ENCODE measurements at places on chromosomes 13 and 19. TPM values are rescaled to one million over a fixed set of nuclear protein-coding genes. Genes with fewer than 3 reads are reported as not detected.
A peak's percentile ranks its signal among the peaks of the same experiment; 100 is the strongest.

DNA sequence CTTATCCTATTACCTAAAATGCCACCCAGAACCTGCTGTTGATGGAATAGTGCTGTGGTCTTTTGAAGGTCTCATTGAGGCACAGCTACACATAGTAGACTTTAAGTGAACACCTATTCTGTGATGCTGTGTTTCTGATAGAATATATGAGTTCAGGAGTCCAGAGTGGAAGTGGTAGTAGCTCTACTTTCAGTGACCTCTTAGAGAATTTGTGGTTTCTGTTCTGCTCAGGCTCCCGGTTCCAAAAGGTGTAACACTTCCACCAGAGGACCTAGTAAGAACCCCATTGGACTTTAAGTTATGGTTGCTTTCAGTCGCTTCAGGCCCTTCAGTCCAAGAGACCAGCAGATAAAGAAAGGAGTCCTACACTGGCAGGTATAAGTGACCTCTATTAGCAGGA lies 11.4 kb upstream of the MYCBP2 start:
- no peak for DNase-seq

DNA sequence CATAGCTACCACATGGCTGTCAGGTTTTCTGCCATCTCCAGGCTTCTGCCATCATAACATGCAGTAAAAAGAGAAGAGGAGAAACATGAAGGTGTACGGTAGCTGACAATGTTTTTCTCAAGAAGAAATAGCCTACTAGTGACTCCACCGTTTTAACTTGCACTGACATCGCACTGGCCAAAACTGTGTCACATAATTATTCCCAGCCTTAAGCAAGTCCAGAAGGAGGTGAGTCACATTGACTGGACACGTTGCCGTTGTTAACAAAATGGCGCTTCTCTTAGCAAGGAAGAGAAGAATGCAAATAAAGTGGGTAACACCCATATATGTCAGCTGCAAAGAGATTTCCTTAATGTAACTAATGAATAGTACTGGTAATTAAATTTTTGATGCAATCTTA lies 810.4 kb upstream of the SLC10A2 start:
- DNase-seq = no peak

DNA sequence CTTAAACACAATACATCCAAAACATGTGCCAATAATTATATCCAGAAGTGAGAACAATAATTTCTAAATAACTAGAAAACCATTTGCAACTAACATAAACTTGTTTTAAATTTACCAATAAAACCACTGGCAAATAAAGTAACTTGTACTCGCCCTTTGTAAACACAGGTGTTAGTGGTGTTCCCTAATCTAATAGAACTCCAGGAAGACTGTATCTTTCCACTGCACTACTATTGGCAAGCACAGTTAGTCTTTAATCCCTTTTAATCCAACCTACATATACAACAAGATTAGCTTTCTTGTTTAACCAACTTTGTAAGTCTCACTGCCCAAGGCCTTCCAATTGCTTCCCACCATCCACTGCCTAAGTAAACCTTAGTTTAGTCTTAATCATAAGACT lies 79.5 kb downstream of the PCDH9 start:
- DNase-seq = no peak

- no peak for DNase-seq
Measured at GRCh38 chr13:95536632-95537241, 15.8 kb upstream of the CLDN10 start.

DNA sequence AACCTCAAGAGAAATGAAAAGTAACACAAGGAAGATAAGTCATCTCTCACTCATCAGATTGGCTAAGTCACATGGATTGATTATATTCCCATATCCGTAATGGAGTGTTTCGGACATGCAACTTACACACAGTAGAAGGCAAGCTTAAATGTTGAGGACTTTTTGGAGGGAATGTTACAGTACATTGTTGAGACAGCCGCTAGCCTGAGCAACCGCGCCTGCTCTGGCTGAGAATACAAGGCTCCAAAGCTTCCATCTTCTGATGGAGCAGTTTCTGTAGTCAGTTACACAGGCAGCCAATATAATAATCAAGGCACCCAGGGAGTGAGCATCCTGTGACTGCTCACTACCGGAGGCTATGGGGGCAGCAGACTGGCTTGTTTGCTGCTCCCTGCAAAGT lies 1.0 kb upstream of the CRYL1 start:
- no peak for DNase-seq

GRCh38 chr13:35769812-35770211 lies 293.3 kb upstream of the MAB21L1 start:
- no peak for DNase-seq

GRCh38 chr13:111489301-111489700 lies 168.9 kb downstream of the TEX29 start:
- DNase-seq = peak; percentile 7

GRCh38 chr19:35993923-35994598 lies 927 bp upstream of the SDHAF1 start:
- peak; percentile 41 for DNase-seq

GRCh38 chr13:35349673-35350278 lies 126.7 kb downstream of the MAB21L1 start:
- no peak for DNase-seq

- no peak for DNase-seq
Measured at GRCh38 chr13:101209206-101209893, 207.0 kb downstream of the NALCN start.

GRCh38 chr19:567296-567900 lies 5.0 kb upstream of the BSG start:
- DNase-seq = no peak

DNA sequence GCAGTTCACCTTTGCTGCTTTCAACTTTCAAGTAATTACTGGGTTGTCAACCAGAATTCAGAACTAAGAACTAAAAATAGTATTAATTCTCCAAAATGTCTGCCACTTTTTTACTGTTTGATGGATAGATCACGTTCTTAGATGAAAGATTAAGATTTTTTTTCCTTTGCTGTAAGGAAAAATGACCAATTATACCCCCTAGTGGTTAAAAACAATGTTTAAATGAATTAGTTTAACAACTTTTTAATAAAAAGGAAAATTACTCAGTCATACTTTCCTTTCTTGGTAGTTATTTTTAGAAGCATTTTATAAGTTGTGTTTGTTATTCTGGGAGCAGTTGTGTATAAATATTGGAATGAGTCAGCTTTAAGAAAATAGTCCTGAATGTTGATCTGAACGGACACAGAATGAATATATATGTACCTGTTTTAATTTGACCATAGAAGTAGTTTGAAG lies 4.6 kb downstream of the TM9SF2 start:
- DNase-seq = no peak

DNA sequence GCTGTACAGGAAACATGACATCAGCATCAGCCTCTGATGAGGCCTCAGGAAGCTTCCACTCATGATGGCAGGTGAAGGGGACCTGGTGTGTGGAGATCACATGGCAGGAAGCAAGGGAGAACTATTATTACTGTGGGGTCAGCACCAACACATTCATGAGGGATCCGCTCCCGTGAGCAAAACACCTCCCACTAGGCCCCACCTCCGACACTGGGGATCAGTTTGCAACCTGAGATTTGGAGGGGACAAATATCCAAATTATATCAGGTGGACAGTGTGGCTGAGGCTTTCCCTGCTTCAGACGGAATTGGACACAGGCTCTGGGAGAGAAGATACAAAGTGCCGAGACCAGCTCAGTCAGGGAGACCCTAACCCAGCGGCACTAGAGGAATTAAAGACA lies 5.7 kb upstream of the ZNF792 start:
- DNase-seq = peak; percentile 5

GRCh38 chr13:67318398-67318797 lies 88.3 kb upstream of the PCDH9 start:
- DNase-seq = no peak

GRCh38 chr13:85509512-85509911 lies 289.7 kb downstream of the SLITRK6 start:
- no peak for DNase-seq

GRCh38 chr13:70985371-70985770 lies 877.1 kb upstream of the KLHL1 start:
- DNase-seq = no peak

DNA sequence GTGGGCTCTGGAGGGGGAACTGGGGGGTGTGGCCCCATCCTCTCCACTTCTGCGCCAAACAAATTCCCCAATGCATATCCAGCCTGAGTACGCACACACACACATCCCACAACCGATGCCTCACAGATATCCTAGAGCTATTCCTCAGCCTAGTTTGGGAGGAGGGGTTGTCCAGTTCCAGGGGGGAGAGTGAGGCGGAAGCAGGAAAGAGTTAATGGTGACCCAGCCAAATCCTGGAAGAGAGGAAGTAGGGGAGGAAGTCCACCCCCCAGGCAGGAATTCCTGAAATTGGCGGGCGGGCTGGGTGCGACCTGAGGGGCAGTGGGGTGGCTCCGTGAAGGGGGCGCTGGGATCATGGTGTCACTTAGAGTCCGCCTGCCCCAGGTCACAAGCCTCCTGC lies 897 bp downstream of the GPR4 start:
- no peak for DNase-seq

- DNase-seq = no peak
Measured at GRCh38 chr13:46296115-46296822, 84.5 kb downstream of the LRRC63 start.

- DNase-seq = no peak
Measured at GRCh38 chr13:45149964-45150363, 29.7 kb downstream of the GTF2F2 start.

- peak; percentile 16 for DNase-seq
Measured at GRCh38 chr19:20664901-20665781, 3.8 kb upstream of the ZNF626 start.

- DNase-seq = no peak
Measured at GRCh38 chr13:60794751-60795150, 397.7 kb downstream of the TDRD3 start.

DNA sequence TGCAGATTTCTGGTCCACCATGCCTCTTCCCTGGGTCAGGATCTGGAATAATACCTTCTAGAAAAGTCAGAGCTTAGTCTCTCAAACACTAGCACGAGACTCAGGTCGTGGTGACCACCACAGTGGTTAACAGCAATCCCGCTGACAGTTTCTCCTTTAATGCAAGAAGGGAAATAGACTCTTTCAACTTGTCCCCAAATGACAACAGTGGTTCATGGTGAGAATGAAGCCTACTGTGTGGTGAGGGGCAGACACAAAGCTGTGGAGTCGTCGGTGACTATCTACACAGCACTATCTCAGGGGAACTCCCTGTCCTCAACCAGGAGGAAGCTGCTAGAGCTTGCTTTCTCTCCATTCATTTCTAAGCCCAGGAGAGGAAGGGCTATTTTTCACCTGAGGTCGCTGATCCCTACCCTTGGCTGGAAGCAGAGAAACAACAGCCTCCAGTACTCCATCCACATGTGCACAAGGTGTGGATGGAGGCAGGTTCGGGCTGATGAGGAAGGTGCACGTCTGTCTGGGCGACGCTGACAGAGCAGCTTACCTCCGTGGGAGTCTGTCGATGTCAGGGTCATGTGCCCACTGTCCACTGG lies 72.4 kb downstream of the STK24 start:
- no peak for DNase-seq

- DNase-seq = no peak
Measured at GRCh38 chr13:28825379-28825778, 5.2 kb downstream of the MTUS2 start.

DNA sequence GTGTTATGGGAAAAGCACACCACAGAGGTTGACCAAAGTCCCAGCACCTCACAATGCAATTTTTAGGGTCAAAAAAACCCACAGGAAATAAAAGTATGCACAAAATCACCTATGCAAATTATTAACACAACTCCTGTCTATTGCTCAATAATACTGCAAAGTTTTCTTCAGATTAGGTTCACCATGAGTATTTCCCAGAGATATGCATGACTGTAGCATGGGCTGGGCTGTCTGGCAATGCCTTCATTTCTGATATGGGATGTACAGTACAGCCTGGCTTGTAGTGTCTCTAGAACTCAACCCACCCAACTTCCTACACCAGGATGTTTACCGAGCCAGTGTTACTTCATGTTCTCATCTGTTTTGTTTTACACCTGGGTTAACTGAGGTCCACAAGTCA lies 698.7 kb upstream of the ARGLU1 start:
- DNase-seq = no peak

DNA sequence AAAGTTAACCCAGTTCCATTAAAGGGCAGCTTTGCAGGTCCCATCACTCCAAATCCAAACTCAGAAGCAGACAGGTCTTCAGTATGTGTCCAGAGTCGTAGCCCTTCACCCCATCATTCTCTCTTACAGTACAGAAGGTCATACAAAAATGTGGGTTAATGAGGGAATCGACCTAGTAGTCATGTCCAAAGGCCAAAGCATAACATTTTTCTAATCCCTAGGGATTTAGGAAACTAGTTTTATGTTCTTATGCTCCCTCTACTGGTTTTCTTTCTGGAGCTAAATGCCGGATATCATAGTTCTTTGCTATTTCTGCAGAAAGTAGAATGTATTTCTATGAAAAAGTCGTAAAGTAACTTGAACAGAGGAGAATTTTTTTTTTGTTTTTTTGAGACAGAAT lies 72.2 kb downstream of the DHRS12 start:
- DNase-seq = no peak

- peak; percentile 42 for DNase-seq
Measured at GRCh38 chr19:1407528-1408299, at the start of gene DAZAP1. TSS of gene DAZAP1 (plus strand) at chr19:1407586. CDS start at chr19:1407774, 188 bp downstream.

- DNase-seq = no peak
Measured at GRCh38 chr13:107376341-107377125, 808.6 kb upstream of the ARGLU1 start.

DNA sequence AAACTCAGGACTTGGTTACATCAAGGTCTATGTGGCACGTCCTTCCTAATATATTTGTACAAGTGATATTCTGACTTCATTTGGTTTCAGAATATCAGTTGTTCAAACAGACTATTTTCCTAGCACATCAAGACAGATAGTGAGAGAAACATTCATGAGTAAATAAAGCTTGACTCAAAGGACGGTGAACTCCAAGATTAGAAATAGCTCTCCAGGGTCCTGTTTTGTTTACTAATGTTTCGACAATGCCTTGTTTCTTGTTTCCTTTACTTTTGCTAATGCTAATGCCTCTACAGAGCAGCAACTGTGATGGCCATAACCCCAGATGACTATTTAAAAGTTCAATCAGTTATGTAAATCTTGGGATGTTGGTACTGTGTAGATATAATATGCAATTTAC lies 313.9 kb downstream of the KLF12 start:
- no peak for DNase-seq

- no peak for DNase-seq
Measured at GRCh38 chr13:101489643-101490405, 37.3 kb downstream of the ITGBL1 start.

- DNase-seq = no peak
Measured at GRCh38 chr13:111275382-111275781, 45.1 kb upstream of the TEX29 start.

- no peak for DNase-seq
Measured at GRCh38 chr19:29612121-29612520, 6.0 kb downstream of the POP4 start.

- DNase-seq = no peak
Measured at GRCh38 chr19:54271106-54271505, 9.8 kb downstream of the LILRB2 start.

GRCh38 chr13:75071395-75071794 lies 410.6 kb downstream of the TBC1D4 start:
- DNase-seq = no peak

The BSPH1 gene
- not detected for total RNA-seq

The HSH2D gene
- 14.0 TPM for total RNA-seq

The DPF1 gene
- total RNA-seq = not detected

The ACP7 gene
- total RNA-seq = not detected

The IGFL2 gene
- 2.5 TPM for total RNA-seq

The PDX1 gene
- total RNA-seq = 0.54 TPM

The POLRMT gene
- total RNA-seq = 50.2 TPM

The SAMD4B gene
- total RNA-seq = 63.9 TPM

The ZNF708 gene
- 6.0 TPM for total RNA-seq

The ZNF66 gene
- total RNA-seq = 6.3 TPM

The LGALS13 gene
- total RNA-seq = not detected

The RBM42 gene
- total RNA-seq = 73.5 TPM

The TNNI3 gene
- total RNA-seq = 0.64 TPM

The CEACAM8 gene
- total RNA-seq = 2.3 TPM

The RFPL4AL1 gene
- total RNA-seq = not detected

All from colonic mucosa (tissue), 4 donors.